CD8-positive, alpha-beta T cell (primary cell): ENCODE measurements at places on chromosomes 7 and 10. TPM values are rescaled to one million over a fixed set of nuclear protein-coding genes. Genes with fewer than 3 reads are reported as not detected.

FBXL13 gene
- total RNA-seq, result 2.4 TPM

OPN1SW gene
- total RNA-seq, result not detected

ACSM6 gene
- total RNA-seq, result not detected

ACBD7 gene
- total RNA-seq, result 0.86 TPM

UNC5B gene
- 0.08 TPM for total RNA-seq

EN2 gene
- not detected for total RNA-seq
